ENCODE measurements at places on chromosomes 5 and 9.

GRCh38 chr5:176446884-176447590 lies 1.1 kb upstream of the FAF2 start:
- DNase-seq = no peak

DNA sequence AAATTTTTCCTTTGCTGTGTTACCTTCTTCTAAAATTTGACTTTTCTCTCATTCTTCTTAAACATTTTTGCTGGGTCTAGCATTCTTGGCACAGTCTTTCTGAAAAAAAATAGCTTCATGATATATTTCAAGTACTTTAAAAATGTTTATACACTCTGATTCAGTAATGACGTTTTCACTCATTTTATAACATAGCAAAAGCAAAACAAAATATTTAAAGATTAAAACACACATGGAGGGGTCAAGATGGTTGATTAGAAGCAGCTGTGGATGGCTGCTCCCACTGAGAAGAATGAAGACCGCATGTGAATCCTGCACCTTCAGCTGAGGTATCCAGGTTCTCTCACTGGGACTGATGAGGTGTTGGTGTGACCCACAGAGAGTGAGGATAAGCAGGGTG lies 188.2 kb downstream of the SGCD start:
- no peak for DNase-seq

DNA sequence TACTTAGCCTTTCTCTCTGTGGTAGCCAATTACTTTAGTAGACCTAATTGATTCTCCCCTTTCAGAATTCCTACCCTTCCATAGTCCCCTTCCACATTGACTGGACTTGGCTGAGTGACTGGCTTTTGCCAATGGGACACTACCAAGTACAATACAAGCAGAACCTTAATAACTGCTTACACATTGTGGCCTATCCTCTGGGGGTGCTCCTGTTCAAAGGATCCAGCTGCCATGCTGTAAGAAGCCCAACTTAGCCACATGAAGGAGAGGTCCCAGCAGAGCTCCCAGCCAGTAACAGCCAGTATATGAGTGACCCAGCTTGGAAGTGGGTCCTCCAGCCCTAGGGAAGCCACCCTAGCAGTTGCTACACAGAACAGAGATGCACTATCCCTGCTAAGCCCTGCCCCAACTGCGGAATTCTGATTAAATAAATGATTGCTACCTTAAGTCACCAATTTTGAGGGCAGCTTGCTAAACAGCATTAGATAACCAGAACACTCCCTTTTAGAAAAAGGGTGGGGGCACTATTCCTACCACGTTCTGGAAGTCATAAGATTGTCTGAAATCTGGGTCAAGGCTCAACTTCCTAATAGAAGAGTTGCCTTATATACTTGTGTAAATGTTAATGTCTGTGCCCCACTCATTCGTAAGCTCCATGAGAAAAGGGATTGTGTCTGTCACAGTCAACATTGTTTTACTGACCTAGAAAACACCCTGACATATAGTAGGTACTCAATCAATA lies 11.1 kb upstream of the APTX start:
- DNase-seq = no peak

- DNase-seq = no peak
These were observed 4.4 kb upstream of the BHMT start for GRCh38 chr5:79107020-79107796.

DNA sequence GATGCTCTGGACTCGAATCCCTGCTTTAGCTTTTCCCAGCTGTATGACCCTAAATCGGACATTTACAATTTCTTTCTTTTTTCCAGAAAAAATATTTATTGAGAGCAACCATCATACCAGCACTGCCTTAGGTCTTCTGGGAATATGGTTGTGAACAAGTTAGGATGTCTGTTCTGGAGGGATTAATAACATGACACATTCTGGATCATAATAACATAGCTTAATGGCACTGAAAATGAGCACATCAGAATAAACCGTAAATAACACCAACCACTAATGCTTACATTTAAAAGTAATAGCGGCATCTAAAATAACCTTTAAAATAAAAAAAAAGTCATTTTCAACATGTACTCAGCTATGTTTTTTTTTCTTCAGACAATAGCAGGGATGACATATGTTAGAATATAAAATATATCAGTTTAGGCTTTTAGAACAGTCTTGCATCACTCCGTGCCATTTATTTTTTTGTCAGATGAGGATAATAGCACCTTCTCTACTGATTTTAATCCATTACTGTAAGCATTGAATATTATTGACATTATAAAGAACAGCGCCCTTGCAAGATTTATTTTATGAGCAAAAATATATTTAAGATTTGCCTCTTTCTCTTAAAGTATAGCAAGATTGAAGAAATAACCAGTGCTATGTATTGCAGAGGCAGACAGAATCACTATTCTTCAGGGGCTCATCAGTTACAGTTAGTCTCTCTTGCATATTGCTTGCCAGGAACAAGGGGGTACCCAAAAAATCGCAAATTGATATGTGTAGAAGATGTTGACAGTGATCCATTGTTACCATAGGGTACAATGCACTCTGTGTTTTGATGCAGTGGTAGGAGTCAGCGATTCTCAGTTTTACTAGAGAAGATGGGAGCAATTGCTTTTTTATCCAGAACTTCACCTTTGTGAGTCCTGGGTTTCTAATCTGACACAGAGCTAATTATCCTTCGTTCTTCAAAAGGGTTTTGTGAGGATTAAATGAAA lies 168.4 kb upstream of the NR3C1 start:
- no peak for DNase-seq

DNA sequence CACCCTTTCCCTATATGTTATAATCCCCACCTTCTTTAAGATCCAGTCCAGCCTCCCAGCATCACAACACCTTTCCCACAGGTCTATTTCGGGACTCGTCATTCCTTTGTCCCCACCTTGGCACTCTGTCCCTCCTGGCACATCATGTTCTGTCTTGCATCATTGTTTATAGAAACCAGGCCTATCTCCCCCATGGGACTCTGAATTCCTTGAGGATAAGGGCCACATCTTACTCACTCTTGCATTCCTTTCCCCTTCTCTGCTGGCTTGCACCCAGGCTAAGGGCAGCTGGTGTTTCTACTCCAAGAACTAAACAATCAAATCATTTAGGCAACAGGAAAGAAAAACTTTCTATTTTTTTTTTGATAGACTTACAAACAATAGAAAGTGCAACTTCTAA lies 205.7 kb downstream of the AGTPBP1 start:
- peak; percentile 20 for DNase-seq

GRCh38 chr5:127061537-127061936 lies 11.8 kb downstream of the C5orf63 start:
- DNase-seq = no peak

DNA sequence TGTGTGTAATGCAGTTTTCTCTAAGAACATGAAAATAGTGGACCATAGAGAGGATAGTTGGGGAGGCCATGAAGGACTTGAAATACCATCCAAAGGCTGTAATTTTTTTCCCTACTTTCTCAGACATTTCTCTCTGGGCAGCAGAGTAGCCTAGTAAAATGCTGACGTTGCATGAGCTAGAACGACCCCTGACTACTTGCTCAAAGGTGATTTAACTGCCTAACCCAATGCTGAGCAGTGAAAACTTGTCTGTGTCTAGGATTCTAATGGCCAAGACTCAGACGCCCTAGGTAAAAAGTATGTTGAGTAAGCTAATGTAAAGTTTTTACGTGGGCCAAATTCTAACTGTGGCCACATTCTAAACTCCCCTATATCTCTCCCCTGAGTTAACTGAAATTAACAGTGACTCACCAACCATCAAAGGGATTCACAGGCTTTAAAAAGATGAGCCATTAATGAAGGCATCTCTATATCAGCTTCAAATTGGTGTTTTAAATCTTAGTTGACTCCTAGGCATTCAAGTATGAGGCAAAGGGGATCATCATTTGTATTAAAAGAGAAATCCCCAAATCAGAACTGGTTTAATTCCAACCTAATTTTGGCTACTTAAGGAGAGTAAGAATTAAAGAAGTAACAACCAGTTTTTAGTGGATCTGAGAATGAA lies 121.0 kb upstream of the GAS1 start:
- DNase-seq = no peak

GRCh38 chr9:4514252-4515128 lies 24.2 kb downstream of the SLC1A1 start:
- no peak for DNase-seq

DNA sequence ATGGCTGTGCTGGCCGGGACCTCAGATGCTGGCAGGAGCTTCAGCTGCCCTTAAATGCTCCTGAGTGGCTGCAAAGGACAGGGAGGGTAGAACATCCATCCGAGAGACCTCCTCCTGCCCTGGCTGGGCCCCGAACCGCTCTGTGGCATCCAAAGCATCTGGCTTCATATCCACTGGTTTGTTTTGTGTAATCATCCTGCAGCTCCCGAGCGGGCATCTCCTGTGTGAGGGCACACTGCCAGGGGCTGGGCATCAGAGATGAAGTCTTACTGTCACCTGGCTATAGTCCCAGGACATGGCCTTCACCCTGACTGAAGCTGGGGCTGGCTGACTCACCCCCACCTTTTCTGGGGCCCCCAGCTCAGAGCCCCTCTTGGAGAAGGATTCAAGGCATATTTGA lies 18.5 kb upstream of the NTNG2 start:
- DNase-seq = no peak

GRCh38 chr5:5046680-5047502 lies 93.2 kb upstream of the ADAMTS16 start:
- no peak for DNase-seq

DNA sequence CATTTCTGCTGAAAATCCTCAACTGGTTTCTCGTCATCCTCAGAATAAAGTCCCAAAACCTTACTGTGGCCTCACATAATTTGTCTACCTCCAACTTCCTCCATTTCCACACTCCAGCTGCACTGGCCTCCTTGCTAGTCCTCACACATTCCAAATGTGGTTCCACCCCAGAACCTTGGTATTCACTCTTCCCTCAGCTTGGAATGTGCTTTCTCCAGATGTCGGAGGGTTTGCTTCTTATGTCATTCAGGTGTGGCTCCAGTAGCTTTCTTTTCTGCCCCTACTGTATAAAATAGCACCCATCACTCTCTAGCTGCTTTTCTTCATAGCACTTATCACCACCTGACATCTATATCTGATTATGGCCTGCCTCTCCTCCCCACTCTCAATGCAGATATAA lies 102.5 kb upstream of the IFNK start:
- DNase-seq = peak; percentile 41

DNA sequence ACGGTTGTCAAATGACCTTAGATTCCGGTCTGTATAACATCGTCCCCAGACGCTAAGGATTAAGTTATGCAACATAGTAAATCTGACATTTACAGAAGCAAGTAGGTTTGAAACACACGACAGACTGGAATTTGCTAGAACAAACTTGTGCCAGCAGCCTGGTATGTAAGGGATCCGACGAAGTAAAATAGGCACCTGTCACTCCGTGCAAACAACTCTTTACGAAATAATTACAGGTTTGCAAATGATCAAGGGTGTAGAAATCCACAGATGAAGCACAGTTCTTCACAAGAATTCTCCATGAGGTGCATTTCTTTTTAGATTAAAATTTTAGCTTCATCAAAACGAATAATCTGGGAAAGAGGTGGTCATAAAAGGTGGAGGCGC lies 508 bp downstream of the MOCS2 start:
- no peak for DNase-seq

DNA sequence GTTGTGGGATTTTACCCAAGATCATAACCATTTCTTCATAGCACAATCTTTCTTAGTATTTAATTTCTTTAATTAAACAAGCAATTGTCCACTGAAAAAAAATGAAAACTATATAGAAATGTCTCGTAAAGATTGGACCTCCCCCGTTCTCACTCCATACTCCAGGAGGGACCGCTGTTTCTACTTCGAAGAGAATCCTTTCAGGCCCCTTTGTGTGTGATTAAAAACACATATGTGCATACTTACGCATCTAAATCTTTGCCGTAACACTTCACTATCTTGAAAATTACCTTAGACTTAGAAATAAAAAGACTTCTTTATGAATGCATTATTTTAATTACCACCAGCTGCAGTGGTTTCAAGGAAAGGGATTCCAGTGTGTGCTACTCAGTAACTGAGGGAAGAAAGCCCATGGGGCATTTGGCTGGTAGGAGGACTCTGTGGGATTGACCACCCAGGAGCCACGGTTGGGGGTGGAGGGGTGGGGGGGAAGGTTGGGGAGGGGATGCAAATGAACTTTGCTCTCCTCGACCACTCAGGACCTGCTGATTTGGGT lies 209.1 kb downstream of the FAM114A2 start:
- no peak for DNase-seq

DNA sequence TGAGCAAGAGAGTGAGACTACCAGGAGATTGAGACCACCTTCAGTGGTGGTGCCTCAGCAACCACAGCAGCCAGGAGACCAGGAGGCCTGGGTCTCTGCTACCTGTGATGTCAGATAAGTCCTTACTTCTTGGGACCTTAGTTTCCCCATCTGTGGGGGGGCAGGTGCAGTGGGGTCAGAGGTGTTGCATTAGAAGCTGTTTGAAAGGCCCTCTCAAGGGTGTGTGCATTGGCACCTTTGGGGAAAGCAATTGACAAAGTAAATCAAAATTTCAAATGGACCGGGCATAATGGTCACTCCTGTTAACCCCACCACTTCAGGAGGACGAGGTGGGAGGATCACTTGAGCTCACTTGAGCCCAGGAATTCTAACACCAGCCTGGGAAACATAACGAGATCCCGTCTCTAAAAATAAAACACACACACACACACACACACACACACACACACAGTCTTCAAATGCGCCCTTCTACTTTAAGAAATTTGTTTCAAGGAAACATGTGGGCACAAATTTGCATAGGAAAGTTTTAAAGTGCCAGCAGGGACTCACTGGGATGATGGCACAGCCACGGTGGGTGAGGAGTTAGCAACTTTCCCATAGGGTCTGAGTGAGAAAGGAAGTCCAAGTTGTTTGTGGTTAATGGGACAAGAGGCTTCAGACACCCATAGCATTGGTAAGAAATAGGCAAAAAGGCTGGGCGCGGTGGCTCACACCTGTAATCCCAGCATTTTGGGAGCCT lies 1.3 kb upstream of the AK1 start:
- DNase-seq = no peak

- DNase-seq = peak; percentile 82
These were observed 28.1 kb upstream of the CETN3 start for GRCh38 chr5:90437663-90438062.

DNA sequence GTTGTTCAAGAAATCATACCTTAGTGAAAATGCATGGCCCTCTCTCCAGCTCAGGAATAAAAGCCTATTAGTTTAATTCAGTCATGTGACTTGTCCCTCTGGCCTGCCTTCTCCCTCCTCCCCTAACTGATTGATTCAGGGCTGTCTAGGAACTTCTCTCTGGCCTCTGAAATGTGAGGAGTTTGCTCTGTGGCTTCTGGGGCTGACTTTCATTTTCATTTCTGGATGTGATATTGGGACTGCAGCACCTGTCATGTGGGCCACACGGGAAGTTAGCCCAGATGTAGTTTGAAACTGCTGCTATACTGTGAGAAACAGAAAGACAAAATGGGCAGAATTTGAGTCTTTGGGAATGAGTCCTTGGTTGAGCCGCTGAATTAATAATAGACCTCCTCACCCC lies 44.8 kb downstream of the PARP8 start:
- DNase-seq = no peak

GRCh38 chr5:1963358-1963757 lies 80.6 kb upstream of the IRX4 start:
- DNase-seq = no peak

- peak; percentile 1 for DNase-seq
These were observed 195.4 kb downstream of the MPDZ start for GRCh38 chr9:13083963-13084528.

Data from PC-9 (cell line).